ENCODE measurements at places on chromosomes 11 and 22.

DNA sequence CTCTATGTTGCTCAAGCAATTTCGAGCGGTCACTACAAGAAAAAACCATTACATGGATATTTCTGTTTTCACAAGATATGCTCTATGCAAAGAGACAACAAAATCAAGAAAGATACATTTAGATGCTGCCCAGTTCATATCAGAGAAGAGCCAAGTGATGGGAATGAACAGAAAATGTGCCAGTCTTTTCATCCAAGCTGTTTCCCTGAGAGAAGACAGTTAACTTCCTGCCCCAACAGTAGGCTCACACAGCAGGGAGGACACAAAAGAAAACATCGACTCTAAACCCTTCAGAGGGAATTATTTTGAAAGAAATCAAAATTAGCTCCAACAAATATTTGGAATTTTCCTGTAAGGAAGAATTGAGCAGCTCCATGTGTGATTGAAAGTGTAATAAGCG, 11.6 kb downstream of the JAML start:
- no peak for DNase-seq

GRCh38 chr11:69518081-69518950, 36.9 kb downstream of the LINC01488 start:
- DNase-seq = no peak

DNA sequence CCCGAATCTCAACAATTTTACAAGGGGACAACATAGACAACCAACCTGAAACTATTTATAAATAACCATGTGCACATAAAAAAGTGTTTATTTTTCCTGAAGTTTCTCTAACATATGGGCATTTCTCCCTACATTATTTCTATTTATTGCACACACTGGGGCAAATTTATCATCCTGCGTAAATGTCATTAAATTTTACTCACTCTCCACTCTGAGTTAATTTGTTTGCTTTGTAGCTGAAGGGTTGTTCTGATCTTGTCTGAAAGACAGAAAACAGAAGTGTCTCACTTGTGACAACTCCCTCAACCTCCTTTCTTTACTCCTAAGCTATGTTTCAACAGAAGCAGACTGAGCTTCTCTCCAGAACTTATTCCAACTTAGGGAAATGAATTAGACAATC, 194.2 kb downstream of the HIPK3 start:
- no peak for DNase-seq

- no peak for DNase-seq
These were observed 35.3 kb downstream of the MACROD1 start for GRCh38 chr11:64130618-64131017.

DNA sequence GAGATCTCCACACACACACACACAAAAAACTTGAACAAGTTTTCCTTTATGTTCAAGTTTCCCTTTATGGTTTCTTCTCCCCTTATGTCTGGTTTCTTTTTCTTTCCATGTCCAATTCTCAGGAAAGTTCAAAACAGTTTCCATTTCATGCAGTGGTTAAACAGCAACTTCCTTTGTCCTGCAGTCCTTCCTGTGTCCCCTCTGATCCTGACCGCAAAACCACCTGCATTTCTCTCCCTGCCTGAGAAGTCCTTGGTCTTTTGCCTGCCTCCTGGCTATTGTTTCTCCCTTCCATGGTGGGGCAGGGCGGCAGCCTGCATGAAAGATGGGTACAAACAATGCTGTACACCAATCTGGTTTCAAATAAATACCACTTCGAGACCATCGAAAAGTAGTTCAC, 58.3 kb upstream of the SORL1 start:
- DNase-seq = no peak

DNA sequence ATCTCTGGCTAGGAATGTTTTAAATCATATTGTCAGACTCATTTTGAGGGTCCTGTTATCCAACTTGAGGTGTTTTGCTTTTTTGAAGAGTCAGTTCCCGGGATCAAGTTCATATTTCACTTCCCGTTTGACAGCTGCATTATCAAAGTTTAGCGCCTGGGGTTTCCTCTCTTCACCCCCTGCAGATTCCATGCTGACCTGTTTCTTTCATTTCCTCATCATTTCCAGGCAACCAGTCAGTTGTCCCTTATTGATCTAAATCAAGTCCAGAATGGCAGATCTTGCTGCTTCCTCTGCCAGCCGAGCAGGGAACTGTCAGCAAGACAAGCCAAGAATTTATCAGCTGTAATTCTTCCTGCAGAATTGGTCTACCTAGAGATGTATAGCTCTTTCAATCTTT, 197.6 kb upstream of the SYN3 start:
- DNase-seq = no peak

DNA sequence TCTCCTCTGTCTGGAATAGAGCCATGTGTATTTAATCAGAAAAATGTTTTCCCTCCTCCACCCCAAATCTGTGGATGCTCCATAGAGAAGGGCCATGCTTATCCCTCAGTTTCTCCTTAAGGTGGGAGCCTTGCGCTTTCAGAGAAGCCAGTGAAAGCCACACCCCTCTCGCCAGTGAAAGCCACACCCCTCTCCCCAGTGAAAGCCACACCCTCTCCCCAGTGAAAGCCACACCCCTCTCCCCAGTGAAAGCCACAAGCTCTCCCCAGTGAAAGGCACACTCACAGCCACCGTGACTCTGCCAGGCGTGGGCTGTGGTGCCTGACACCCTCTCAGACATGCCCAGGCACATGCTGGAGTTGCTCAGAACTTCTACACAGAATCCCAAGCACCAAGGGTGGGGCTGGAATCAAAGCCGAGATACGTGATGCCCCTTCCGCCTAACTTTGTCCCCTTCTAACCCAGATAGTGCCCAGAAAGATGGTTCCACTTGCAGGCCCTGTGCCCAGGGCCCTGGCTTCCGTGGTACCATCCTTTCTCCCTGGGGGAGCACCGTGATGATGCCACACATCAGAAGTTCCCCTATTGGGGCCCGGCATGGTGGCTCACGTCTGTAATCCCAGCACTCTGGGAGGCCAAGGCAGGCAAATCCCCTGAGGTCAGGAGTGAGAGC, 16.5 kb upstream of the PRR5 start:
- DNase-seq = no peak

GRCh38 chr11:47018637-47019036, 82.1 kb downstream of the CSTPP1 start:
- DNase-seq = no peak

DNA sequence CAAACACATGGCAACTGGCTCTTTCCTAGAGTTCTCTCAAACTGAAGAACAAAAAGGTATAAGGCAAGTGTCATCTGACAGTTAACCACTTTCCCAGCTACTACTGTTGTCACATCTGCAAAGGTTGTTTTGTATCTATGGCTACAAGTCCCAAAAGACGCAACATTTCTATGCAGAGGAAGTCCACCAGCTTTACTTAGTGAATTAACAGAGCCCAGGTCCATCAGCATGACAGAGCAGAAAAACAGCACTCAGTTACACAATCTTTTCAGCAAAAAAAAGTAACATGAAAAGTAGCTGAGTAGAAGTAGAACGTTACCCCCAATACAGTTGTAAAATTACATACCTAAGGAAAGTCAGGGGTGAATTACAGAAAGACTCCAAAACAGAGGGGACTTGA, 12.1 kb downstream of the CPSF7 start:
- DNase-seq = no peak

GRCh38 chr11:690738-691633, 4.0 kb downstream of the DEAF1 start:
- DNase-seq = no peak

GRCh38 chr11:130478881-130479280, 30.4 kb downstream of the ADAMTS15 start:
- DNase-seq = no peak

GRCh38 chr22:38523479-38523878, 17.4 kb upstream of the DDX17 start:
- DNase-seq = no peak

GRCh38 chr11:124831897-124832296, 31.7 kb upstream of the MSANTD2 start:
- no peak for DNase-seq

- no peak for DNase-seq
These were observed 79.7 kb downstream of the C22orf31 start for GRCh38 chr22:28981818-28982499.

DNA sequence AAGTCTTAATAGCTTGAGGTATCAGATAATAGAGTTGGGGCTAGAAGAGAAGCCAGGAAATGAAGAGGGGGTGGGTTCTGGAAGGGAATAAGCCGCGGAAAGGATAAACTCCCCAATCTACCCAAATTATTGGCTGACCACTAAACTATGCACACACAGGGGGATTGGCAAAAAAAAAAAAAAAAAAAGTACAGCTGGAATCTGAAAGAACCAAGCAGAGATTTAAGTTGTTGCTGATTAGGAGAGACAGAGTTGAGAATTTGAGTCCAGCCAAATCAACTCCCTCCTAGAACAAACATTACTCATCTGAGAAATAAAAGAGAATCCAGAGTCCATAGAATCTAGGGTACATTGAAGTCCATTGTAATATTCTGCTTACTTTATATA, 134.9 kb downstream of the CCDC81 start:
- DNase-seq = no peak

DNA sequence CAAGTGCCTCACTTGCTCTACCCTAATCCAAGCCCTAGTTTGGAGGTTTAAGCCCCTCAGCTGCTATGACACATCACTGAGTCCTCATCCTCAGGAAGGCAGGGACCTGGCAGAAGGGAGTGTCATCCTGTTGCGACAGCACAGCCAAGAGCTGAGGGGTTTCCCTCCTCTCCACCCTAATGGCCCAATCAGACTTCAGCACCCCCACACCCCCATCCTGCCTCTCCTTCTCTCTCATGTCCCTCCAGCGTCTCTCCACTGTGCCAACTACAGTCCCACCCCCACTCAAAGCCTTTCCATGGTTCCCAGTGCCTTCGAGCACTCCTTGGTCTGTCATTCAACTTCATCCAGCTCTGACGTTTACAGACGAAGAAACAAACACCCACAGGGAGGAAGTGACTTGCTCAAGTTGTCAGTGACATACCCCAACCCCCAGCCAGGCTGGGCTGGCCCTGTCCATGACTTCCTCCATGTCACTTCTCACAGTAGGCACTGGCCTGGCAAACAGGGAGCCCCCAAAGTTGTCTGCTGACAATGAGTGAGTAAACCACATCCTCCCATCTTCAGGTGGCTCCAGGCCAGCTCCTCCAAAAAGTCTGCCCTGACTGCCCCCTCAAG, 15.6 kb downstream of the ARAP1 start:
- no peak for DNase-seq

- no peak for DNase-seq
These were observed 845.4 kb downstream of the KCNA4 start for GRCh38 chr11:29171360-29171950.

GRCh38 chr11:33701302-33702230, 940 bp upstream of the C11orf91 start:
- no peak for DNase-seq

DNA sequence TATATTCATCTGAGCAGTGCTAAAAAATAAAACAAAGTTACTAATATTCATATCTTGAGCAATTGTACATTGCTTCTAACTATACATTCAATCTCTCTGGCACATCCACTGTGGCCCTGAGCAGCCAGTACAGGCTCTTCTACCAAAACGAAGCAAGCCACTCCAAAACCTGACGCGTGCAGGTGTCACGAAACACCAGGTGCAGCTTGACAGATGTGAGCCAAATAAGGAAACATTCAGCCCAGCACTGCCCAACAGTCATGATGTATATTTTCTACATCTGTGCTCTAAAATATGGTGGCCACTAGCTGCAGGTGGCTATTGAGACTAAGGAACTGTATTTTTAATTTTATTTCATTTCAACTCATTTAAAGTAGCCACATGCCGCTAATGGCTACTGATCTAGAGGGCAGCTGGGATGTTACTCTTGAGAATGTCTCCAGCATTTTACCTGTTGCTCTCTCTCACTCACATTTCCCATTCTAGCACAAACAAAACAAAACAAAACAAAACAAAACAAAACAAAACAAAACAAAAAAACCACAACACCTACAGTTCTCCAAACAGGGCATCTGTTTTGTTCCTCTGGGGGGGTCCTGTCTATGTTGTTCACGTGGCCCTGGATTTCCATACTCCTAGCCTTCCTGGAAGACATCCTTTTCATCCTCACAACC, 77.7 kb downstream of the LARGE1 start:
- DNase-seq = no peak

- DNase-seq = no peak
These were observed 5.8 kb downstream of the PLEKHB1 start for GRCh38 chr11:73652046-73652730.

DNA sequence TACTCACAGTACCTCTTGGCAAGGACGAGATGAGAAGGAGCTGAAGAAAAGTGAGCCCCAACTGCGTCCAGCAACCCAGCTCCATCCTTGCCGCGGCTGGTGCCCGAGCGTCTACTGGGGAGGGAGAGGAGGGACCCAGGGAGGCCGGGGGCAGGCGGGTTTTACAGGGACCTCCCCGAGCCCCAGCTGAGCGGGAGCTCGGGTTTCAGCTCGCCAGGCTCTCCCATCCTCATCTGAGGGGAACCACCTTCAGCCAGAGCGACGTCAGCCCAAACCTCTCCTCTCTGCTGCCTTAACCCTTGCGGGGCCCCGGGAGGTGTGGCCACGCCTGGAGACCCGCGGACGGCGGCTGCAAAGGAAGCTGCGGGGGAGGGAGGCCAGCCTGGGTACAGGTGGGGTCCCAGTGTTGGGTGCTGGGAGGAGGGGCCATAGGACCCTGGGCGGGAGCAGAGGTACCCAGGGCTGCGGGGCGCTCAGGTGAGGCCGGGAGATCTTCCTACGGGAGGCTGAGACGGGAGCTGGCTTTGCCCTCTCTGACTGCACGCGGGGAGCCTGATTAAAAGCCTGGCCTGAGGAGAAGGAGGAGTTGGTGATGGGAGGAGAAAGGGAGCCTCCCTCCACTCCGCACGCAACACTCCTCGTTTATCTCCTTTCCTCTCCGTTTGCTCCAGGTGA, at the start of gene PAMR1:
PAMR1 (minus strand) TSS at position 116 of the 675 bp plus-strand sequence; CDS start at position 85, 31 bp downstream.
- peak; percentile 42 for DNase-seq
